ENCODE measurements at places on chromosomes 16 and 17.

DNA sequence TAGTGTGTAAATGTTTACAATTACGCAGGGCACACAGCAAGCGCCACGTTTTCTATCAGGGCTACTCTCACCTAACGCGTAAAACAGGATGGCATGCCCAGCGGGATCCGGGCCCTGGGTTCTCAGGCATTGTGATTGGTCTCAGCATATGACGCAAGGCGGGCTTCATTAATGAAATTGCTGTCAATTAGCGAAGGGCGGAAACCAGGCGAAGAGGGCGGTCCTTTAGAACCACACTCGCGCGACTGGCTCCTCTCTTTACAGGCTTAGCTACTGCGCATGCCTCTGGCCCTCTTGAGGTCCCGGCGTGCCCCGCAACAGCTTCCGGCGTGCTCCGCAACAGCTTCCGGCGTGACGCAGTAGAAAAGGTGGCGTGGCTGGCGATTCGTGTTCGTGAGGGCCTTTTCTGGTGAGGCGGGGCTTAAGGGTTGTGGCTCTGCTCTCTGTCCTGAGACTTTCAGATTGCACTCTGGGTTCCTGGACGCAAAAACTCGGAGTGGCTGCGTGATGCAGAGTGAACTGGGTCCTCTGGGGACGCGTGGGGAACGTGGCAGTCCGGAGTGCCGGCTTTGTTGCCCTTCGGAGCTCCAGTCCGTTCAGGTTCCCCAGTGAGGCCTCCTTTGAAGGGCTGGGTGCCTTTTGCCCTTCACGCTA is 9.2 kb downstream of the OR2C1 start:
- DNase-seq = peak; percentile 91

DNA sequence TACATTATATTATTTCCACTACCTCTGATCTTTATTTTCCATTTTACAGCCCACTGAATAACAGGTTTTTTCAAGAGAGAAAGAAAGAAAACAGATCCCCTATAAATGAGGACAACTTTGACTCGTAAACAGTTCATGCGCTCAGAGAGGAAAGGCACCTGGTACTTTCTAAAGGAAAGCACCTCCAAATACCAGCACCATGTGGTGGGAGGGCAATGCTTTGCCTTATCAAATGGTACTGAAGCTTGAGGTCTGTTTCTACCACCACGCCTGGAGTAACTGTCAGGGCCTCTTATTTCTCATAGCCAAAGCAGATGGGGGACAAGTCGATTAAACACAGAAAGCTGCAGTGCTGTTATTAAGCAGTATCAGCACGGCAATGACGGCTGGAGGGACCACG is 510.3 kb upstream of the ZFHX3 start:
- DNase-seq = no peak

GRCh38 chr16:12496186-12496585 is 307.5 kb downstream of the CPPED1 start:
- DNase-seq = no peak

- no peak for DNase-seq
These were observed 40.3 kb upstream of the CRHR1 start for GRCh38 chr17:45743626-45744326.

GRCh38 chr16:88792078-88792550 is 7.1 kb upstream of the PIEZO1 start:
- no peak for DNase-seq

- no peak for DNase-seq
These were observed 126.1 kb upstream of the NUDT7 start for GRCh38 chr16:77596261-77596660.

- DNase-seq = peak; percentile 79
These were observed 32.7 kb upstream of the RPH3AL start for GRCh38 chr17:385178-385835.

DNA sequence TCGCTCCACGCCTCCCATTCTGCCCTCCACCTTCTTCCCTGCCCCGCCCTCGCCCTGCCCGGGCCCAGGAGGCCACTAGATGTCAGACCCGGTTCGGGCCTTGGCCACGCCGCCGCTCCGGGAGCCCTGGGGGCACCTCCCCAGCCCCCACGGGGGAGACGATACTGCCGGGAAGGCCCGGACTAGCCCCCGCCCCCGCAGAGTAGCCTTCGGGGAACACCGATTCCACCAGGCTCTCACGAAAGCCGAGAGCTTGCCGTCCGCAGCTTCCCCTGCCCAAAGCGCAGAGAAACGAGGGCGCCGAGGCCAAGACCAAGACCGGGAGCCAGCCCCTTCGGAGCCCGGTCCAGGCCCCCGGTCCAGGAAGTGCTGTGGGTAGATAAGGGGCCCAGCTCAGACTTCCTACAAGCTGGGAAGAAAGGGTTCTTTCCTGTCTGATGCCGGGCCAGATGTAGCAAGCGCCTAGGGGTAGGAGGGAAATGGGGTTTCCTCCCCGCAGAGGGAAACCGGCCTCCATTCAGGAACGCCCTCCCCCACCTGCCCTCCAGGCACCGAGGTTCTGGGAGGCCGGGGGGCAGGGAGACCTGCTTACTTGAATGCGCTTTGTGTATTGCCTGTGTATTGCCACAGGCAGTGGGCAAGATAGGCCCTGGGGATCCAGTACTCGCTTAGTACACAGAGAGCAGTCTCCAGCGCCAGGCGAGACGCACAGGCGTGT is 806 bp upstream of the CYB561 start:
- DNase-seq = peak; percentile 68

DNA sequence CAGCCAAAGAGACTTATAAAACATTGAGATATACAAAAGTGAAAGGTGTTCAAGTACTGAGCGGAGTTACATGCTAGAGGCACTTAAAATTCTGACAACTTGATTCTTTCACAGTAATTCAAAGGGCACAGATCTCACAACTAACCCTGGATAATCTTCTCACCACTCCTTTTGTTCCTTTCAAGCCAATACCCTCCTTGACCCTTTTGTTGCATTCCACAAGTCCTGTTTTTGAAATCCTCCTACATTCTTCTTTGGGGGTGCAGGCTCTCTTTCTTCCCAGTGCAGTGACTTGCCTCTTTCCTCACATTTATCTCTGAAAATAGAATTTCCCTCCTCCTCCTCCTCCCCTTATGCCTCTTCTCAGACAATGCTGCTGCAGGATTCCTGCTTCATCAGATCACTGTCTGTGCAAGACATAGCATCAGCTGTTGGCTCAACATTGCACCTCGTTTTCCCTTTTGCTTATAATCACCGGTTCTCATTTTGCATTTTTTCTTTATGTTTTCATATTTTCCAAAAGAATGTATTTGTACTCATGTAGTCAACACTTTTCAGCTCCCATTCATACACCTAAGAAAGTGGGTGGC is 199.3 kb downstream of the CDH8 start:
- no peak for DNase-seq

- no peak for DNase-seq
These were observed 998 bp downstream of the ACD start for GRCh38 chr16:67658849-67659674.

GRCh38 chr16:85027958-85028684 is 526 bp downstream of the KIAA0513 start:
- no peak for DNase-seq

DNA sequence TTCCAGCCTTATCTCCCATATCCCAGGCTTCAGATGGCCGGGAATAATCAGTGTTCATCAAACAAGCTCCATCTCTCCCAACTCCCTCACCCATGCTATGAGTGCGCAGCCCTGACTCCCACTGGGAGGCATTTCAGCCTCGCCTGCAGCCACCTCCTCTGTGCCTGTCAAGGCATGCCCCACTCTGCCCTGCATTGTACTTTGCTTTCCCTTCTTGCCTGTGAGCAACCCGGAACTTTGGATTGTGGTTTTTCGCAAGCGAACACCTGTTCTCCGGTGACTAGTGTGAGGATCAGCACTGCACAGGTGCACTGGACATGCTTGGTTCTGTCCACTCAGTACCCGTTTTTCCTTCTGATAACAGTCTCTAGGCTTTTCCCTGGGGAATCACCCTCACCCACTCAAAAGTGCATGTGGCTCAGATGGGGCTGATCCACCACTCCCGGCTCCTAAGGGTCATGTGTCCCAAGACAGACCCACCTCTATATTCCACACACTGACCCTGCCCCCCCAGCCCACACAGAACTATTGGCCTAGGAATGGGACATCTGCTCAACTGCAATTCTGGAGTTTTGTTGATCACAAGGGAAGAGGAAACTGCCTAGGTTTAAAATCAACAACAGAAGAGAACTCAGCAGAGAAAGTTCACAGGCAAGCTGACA is 9.1 kb downstream of the CHST6 start:
- peak; percentile 25 for DNase-seq

- DNase-seq = peak; percentile 61
These were observed 5.0 kb downstream of the CA4 start for GRCh38 chr17:60154616-60155426.

GRCh38 chr17:56919717-56920116 is 5.9 kb upstream of the TRIM25 start:
- no peak for DNase-seq

DNA sequence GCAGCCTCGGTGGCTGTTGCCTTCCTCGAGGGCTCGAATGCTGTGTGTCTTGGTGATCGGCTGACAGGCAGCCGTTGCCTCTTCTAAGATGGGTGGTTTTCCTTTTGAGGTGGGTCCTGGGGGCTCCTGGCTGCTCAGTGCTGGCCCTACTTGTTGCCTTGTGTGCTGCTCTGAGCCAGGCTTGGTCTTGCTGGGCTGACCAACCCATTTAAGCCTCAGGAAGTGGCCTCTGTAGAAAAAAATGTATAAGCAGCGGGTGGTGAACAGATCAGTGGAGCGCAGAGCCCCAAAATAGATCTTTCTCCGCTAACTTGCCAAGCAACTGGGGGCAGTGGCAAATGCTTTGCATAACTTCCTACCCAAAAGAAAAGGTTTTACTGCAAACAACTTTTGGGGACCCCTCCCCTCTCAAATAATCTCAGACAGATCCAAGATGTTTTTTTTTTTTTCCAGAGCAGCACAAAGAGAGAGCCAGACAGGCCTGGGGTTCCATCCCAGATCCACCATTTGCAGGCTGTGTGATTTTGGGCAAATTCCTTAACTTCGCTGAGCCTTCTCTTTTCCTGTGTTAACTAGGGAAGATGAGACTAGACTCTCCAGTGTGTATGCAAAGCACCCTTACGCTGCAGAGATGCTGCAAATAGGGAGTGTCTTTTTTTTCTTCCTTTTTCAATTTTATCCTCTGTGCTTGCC is 42.5 kb downstream of the PLCG2 start:
- DNase-seq = no peak

DNA sequence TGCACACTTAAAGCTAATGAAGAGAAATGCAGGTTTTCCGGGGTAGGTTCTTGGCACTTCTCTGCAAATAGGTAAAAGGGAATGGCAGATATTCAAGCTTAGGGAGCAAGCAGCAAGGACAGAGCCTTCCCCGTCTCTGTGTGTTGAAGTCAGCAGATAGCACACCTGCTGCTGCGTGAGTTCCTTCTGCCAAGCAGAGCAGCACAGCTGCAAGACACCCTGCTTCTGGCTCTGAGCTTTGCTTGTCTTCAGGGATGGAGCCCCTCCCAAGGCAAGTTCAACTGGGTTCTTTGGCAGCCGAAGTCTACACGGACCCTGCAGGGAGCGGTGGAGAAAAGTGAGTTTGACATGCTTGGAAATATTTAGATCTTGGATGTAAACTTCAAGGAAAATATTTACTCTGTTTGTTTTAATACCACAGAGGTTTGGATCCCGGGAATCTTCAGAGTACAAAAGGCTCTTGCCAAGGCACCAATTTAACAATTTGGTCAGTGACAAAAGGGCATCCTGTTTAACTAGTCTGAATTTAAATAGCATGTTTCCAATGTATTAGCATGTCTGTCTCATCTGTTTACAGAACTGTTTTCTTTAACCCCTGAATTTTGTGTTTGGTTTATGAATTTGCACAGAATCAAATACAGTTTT is 113.4 kb upstream of the KCNJ16 start:
- DNase-seq = no peak

DNA sequence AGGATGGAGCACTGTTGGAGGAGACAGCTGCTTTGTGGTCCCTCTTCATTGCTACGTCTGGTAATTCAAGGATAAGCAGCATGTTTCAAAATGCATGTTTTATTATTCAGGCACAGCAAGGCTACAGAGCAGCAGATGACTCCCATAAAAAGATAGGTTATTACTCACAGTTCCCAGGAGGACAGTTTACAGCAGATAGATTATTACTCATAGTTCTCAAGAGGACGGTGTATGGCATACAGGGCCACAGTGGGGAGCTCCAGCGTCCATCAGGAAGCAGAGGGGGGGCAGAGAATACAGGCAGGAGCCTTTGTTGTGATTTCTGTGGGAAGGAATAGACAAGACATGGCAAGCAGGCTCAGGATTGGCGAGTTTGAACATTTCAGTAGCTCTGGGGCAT is 72.9 kb downstream of the DNAH9 start:
- no peak for DNase-seq

DNA sequence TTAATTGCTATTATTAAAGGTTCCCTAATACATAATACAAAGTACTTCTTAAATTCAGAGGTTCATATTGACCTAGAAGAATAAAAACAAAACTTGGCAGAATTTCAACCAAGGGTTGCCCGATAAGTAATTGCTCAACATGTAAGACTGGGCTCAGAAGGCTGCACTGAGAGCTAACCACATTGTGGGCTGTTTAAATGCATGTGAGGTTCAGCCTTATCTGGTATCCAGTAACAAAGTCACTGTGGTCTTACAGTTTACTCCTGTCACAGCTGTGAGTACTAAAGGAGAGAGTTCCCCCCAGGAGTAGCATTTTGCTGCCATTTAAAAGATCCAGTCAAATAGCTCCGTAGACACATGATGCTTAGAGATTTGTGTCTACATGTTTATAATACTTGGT is 1.6 kb upstream of the DHRS11 start:
- no peak for DNase-seq

GRCh38 chr17:4891411-4892410 is 7.6 kb upstream of the C17orf107 start:
- no peak for DNase-seq

DNA sequence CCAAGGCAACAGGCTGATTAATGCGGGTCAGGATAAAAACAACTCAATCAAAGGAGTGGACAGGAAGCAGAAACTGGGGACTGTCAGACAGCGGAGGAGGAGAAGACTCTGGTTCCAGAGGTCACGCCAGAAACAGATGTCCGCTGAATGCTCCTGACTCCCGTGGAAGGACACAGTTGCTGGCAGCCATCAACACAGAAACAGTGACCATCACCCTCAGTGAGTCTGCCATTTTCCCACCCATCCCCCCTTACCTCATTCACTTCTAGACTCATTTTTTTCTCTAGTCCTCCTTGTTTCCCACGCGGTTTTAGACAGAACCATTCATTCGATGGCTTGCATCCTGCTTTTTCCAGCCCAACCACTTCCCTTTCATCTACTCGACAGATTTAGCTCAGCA is 40.9 kb downstream of the DHRS7C start:
- no peak for DNase-seq

- DNase-seq = no peak
These were observed 667 bp downstream of the OGFOD1 start for GRCh38 chr16:56451753-56452689.

- DNase-seq = no peak
These were observed 536.9 kb upstream of the CDH11 start for GRCh38 chr16:65658787-65659220.

- no peak for DNase-seq
These were observed 323.2 kb upstream of the CDH5 start for GRCh38 chr16:66043326-66043725.

- DNase-seq = no peak
These were observed 494.1 kb downstream of the TOX3 start for GRCh38 chr16:52052818-52053217.

All from eye (tissue), 1 donor.